ENCODE measurements at places on chromosomes 3 and 15. TPM values are rescaled to one million over a fixed set of nuclear protein-coding genes. Genes with fewer than 3 reads are reported as not detected.

- DNase-seq, result no peak
Observed at GRCh38 chr3:115916866-115917265, 293.6 kb downstream of the GAP43 start.

- no peak for DNase-seq
Observed at GRCh38 chr3:135081856-135082434, 286.9 kb downstream of the EPHB1 start.

Gene CPEB1
- total RNA-seq, result 3.7 TPM

- peak; percentile 72 for DNase-seq
Observed at GRCh38 chr15:53833134-53833624, 73.7 kb upstream of the WDR72 start.

DNA sequence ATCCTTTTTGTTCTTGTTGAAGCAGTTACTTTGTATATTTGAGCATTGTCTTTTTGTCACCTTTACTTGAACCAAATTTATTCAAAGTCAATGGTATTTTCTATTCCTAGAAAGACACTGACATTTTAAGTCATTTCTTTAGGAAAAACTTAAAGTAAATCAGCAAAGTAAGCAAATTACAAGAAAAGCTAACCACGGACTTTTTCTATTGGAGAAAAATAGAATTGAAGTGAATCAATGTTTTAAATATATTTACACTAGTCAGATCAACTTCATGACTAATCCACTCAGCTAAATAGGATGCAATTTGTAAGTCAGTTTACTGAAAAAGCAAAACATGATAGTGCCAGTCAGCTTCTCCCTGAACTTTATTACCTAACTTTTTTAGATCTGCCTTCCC is 733.8 kb upstream of the ALCAM start:
- no peak for DNase-seq

GRCh38 chr3:124277144-124277890 is 285.4 kb upstream of the ROPN1 start:
- no peak for DNase-seq

DNA sequence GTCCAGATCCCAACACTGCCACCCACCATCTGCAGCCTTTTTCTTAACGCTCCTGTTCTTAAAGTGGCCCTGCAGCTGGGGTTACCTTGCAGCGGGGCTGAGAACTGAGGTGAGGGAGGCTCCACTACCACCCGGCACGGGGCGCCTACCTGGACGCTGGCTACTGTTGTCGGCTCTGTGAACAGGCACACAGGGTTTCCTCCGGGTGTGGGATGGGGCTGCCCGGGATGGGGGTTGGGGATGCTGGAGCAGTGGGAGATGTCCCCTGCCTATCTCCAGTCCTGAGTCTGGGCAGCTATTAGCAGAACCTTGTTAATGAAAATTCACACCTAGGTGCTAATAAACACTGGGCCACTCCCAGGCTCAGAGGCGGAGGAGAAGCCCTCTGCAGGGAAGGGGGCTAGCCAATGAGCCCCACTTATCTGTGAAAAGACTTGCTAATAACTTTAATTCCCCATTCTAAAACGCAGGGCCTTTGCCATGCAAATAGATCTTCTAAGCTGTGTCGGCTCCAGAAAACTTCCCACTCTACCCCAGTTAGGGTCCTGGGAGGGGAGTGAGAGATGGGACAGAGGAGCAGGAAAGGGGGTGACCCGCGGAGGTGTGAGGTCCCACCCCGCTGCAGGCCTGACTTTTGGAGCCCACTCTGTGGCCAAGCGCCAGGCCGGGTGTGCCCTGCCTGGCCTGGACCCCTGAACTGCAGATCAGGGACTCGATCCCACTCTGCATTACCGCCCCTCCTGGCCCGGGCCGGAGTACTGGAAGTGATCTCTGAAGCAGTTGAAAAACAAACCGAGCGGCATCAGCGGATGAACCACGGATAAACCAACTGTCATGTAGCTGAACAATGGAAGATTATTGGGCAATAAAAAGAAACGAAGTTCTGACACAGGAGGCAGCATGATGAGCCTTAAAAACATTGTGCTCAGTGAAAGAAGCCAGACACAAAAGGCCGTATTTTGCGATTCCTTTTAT is 3.1 kb downstream of the MESP1 start:
- DNase-seq, result no peak

DNA sequence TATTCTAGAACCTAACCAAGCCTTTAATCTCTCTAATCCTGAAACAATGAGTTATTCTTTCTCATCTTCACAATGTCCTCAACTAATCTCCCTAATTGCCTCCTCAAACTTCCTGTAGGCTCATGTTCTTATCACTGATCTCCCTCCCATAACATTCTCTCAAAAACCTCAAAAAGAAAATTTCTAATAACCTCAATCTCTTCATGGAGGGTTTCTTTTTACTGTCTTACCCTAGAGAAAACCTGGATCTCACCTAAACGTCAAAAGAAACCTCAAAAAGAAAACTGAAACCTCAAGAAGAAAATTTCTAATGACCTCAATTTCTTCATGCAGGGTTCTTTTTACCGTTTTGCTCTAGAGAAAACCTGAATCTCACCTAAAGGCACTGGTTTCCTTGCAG is 150.2 kb downstream of the GSK3B start:
- no peak for DNase-seq

Gene CFAP20DC
- total RNA-seq, result 0.18 TPM

DNA sequence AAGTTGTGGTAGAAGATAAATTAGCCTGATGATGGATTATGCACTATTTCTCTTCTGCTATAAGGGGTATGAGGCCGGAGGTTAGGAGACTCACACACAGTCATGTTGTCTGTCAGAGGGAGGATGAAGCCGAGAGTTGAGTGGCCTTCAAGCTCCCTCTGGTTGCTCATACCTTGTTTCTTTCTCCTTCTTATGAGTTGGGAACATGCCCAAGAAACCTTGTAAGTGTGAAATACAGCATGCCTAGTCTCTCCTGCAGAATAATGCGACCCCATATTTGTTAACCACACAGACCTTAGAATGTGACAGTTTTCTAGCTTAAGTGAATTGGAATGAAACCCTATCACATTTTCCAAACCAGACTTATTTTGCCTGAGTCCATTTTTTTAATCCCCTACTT is 366.7 kb downstream of the PTPRG start:
- no peak for DNase-seq

Gene ZNF80
- total RNA-seq, result not detected

Gene ROBO1
- total RNA-seq, result 38.8 TPM

- DNase-seq, result no peak
Observed at GRCh38 chr3:173138026-173138425, 3.0 kb downstream of the SPATA16 start.

Measured in ureter (tissue), 1 donor.